ENCODE measurements at places on chromosomes 13 and 19.

- no peak for DNase-seq
These were observed at the start of gene PKN1 for GRCh38 chr19:14432791-14433553. TSS of gene PKN1 (plus strand) at chr19:14433306. CDS start at chr19:14433522, 216 bp downstream.

GRCh38 chr19:6800991-6801484 is 28.5 kb downstream of the VAV1 start:
- DNase-seq = no peak

DNA sequence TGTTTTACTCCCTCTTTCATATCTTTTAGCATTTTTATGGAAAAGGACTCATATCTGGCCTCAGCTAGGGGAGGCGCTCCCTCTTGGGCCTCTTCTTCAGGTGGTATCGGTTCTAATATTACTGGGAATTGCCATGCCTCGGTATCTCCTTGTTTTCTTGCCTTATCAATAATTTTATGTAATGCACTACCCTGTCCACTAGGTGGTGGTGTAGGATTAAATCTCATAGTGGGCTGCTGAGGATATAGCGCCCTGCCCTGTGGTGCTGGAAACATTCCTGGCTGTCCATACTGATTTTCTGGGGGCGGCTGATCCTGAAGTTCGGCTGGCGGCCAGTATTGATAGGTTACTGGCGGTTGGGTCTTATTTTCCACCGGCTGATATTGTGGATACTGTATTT is 35.8 kb downstream of the ZNF420 start:
- no peak for DNase-seq

DNA sequence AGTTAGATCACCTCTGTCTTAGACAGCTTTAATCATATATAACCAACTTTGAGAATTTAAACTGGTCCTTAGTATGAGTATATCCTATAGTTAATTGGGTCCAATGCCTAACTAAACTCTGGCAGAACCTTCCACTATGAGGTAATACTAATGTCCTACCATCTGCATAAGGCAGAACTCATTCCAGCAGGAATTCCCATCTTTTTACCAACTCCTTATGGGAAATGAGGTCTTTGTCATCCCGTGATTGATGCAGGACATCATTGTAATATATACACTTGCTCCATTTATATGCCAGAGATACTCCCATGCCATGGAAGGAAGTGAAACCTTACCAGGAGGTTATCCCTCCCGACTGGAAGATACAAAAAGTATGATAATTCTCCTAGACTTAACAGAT is 2.8 kb downstream of the KCTD4 start:
- DNase-seq = no peak

GRCh38 chr19:28396287-28396831 is 816.6 kb downstream of the UQCRFS1 start:
- no peak for DNase-seq

GRCh38 chr13:91384896-91385295 is 13.5 kb upstream of the GPC5 start:
- no peak for DNase-seq

DNA sequence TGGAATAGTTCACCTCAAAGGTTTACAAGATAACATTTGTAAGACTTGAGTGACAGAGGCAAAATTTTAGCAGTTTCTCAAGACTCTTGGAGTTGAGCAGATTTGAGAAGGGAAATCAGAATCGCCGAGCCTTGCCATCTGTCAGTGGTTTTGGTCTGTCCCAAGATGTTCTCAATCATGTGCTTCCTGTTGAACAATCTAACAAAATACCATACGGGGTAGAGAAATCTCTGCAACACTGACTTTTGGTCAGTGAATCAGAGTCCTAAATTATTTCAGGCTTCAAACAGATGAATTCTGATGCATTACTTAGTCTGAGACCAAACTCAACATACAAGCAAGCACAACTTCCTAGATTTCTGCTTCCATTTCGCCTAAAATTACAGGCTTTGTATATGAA is 3.8 kb downstream of the KCTD12 start:
- DNase-seq = peak; percentile 44

DNA sequence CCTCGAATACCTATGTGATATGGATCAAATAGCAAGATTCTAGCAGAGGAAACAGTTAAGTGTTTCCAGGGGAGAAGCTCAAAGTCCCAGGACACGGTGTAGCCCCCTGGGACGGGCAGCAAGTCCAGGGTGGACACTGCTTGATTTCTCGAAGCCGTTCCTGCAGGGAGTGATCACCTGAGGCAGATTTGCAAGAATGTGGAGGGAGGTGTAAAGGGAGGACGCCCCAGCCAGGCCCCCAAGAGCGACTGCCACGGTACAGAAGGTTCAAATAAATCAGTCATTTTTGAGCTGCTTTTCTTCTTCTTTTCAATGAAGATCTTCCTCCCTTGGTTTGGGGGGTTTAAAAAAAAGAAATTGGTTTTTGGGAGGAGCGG is 41.4 kb downstream of the KLF2 start:
- DNase-seq = no peak

DNA sequence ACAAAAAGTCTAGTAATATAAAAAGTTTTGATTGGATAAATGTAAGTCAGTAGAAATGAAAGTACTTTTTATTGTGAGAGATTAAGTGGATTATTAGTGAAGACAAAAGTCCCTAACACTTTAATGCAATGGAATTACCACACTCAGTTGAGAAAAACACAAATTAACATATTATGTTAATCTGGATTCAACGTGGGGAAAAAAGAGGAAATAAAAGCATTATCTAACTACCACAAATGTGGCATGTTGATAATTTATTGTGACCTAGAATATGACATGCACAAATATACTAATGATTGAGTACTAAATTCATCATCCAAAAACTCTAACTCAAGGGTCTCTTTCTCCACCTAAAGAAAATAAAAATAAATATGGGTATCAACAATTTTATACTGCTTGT is 41.5 kb downstream of the FOXO1 start:
- DNase-seq = no peak

DNA sequence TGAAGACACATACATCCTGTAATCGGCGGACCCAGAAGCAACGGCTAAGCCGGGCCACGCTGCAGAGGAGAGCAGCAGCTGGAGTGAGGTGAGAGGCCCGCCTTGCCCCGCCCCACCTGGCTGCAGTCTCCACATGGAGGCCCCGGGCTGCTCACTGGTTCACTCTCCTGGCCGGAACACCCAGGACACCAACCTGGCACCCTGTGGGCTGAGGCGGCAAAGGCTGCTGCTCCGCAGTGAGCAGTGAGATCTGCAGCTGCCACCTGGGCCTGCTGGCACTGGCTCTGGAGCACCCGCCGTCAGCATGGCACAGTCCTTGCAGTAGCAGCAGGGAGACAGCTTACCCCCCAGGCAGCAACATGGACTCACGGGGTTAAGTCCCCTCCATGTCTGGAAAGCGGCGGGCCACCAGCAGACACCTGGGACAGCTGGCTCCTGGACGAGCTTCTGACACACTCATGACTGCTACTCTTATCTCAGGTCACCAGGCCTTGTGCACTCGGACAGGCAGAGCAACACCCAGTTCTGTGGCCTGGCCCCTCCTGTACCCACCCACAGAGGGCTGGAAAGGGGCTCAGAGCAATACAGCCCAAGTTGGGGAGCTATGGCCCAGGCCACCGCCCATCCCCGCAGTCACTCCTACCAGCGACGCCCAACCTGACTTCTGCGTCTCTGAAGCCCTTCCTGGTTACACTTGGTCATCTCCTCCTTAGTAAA is 13.2 kb upstream of the KPTN start:
- DNase-seq = no peak

DNA sequence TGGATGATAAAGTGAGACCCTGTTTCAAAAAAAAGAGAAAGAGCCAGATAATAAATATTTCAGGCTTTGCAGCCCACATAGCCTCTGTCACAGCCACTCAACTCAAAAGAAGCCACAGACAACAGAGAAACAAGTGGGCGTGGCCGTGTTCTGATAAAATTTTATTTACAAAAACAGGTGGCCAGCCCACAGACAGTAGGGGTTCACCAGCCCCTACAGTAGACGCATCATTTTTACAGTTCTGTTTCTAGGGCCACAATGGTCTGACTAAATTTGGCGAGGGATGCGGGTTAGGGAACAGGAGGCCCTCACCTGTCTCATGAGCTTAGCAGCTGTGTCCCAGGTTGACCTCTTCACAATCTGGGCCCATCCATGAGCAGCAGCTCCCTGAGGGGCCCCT is 59.5 kb downstream of the ARHGEF18 start:
- DNase-seq = no peak

- DNase-seq = no peak
These were observed 17.5 kb downstream of the TMED1 start for GRCh38 chr19:10818301-10819123.

DNA sequence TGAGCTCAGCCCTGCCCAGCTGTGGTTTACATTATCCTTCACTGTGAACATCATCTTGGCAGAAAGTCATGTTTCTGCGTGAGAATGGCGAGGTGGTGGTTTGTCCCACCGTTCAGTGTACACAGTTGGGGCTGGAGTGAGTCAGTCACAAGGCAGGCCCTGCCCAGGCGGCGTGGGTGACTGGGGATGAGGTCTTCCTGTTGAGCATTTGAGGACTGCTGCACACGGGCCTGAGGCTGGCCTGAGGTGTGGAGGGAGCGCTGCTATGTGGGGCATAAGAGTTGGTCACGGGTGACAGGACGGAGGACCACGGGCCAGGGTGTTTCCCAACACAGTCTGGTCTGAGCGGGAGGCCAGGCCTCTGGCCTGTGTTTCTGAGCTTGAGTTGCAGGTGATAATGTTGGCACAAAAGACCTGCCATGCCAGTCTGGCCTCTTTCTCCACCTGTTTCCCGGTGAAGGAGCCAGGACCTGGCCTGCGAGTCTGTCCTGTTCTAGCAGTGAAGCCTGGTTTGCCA is 13.4 kb upstream of the C19orf33 start:
- DNase-seq = no peak

DNA sequence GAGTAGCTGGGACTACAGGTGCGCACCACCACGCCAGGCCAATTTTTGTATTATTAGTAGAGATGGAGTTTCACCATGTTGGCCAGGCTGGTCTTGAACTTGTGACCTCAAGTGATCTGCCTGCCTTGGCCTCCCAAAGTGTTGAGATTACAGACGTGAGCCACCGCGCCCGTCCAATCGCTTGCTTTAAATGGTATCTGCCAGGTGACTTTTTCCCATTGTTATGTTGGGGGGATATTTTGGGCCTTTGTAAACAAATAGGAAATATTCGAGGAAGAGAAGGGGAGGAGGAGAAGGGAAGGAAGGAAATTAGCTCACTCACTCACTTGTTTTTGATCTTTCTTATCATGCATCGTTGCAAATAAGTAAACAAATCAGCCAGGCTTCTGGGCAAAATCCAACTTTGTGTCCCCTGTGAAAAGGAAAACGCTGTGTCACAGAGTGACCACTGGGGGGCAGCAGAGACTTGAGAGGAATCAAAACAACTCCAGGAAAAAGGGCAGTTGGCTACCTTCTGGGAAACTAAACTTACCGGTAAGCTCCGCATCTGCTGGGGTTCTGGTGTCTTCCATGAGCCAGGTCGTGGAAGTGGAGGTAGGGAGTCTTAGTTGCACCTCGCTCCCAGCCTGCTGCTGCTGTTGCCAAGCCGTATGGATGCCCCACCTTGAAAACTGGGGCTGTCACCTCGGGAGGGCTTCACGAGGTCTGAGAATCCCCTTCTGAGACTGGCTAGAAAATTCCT is 9.3 kb upstream of the RANBP3 start:
- DNase-seq = peak; percentile 13

- no peak for DNase-seq
These were observed 580 bp downstream of the AP2A1 start for GRCh38 chr19:49767381-49767780.

DNA sequence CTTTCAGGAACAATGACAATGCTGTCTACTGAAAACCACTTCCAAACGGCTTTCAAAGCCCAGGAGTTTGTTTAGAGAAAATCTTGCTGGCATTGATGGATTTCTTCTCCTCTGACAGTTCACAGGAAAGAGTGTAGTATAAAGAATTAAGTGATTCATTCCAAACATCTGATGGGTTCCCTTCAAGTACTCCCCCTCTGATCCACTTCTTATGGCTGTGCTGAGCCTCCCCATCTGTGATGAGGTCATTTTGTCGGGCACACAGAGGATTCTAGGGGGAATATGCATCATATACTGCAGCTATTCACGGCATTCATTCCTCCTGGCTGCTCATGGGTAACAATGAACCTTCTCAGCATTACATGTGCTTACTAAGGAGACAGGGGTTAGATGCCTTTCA is 107.9 kb downstream of the RGCC start:
- DNase-seq = no peak

- no peak for DNase-seq
These were observed 495 bp downstream of the LSR start for GRCh38 chr19:35249146-35249847.

- no peak for DNase-seq
These were observed 5.3 kb upstream of the CSNK1G2 start for GRCh38 chr19:1935484-1936208.

DNA sequence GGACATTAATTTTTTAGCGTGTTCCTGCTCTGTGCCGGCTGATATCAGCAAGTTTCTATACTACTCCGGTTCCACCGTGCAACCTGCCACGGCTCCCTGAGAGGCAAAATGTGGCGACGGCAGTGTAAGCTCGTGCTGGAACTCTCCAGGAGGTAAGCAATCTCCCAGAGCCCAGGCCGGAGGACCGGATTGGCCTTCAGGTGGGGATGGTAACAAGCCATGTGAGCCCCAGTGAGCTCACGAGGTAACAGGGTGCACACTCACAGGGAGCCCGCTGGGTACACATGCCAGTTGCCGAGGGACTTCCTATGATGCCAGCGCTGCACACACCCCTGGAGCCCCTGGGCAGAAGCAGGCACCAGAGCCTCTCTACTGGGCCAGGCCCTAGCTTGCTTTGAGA is 38.5 kb downstream of the NAXD start:
- DNase-seq = no peak

DNA sequence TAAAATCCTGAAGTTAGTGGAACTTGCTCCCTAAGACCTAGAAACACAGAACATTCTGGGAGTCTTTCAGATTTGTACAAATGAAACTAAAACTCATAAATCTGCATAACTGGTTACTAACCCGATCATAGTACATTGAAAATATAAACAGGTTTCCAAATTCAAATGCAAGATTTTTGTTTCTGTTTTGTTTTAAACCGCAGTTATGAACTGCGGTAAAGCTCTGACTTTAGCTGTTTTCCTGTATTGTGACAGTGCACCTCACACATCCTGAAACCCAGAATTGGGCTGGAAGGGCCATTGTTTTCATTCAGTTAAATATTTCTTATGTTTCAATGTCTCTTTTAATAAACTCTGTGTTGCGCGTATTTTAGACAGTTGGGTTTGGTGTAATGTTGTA is 204.7 kb downstream of the SHISA2 start:
- DNase-seq = no peak
